ENCODE measurements at places on chromosomes 3 and 15.

GRCh38 chr3:191382661-191383060, 52.3 kb upstream of the UTS2B start:
- DNase-seq = no peak

DNA sequence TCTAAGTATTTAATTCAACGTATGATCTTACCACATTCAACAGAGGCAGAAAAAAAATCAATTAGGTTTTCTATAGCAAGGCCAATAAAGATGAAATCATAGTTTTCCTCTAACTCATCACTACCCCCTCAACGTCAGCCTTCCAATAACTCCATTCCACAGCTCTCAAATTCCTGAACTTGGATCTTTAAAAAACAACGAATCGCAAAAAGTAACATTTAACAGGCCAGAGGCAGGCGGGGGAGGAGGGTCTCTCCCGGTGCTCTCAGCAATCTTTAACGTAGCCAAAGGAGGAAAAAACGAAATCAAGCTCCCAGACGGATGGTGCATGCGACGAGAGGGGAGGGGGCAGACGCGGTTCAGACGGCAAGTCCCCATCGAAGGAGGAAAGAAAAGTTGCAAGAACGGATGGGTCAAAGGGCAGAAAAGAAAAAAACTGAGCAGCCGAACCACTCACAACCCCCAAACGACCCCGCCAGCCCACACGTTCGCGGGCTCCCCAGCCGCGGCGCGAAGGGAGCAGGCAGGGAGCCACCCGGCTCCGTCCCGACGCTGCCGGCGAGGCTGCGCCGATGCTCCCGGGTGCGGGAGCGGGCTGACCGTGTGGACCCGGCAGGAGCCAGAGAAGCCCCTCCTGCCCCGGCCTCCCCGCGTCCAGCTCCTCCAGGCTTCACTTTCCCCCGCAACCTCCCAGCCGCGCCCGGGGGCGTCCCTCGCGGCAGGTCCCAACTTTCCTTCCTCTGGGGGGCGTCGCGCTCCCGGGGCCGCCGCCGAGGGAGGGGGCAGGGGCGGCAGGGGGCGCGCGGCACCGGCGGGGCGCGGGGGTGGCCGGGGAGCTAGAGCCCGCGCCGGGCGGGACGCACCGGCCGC, 703 bp downstream of the PEAK1 start:
- DNase-seq = no peak

DNA sequence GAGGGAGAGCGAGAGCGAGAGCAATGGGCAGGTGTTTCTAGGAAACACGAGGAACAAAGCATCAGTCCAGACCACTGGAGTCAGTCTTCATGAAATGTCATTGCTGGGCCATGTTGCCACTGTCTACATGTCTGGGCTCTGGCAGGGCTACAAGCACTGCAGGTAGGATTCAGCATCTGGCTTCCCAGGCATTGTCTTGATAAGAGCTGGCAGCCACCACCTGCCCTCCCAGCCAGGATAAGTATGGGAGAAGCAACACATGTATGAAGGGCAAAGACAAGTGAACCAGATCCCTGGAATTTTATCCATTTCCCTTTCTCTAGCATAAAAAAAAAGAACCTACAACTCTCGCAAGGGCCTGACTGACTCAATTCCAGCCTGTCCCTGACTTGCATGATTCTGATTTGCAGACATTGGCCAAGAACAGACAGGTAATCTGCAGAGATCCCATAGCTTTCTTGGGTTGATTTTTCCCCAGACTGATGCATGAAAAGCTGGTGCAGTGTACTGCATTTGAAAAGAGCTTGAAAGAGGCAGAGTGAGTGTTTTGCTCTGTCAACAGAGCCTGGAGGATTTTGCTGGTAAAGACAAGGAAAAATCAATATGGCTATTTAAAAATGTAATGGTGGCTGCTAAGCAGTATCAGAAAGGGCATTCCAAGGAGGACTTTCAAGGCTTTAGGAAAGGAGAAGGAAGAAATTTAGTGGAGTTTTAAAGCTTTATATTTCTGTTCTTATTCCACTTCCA, 157.2 kb upstream of the MYRIP start:
- DNase-seq = no peak

DNA sequence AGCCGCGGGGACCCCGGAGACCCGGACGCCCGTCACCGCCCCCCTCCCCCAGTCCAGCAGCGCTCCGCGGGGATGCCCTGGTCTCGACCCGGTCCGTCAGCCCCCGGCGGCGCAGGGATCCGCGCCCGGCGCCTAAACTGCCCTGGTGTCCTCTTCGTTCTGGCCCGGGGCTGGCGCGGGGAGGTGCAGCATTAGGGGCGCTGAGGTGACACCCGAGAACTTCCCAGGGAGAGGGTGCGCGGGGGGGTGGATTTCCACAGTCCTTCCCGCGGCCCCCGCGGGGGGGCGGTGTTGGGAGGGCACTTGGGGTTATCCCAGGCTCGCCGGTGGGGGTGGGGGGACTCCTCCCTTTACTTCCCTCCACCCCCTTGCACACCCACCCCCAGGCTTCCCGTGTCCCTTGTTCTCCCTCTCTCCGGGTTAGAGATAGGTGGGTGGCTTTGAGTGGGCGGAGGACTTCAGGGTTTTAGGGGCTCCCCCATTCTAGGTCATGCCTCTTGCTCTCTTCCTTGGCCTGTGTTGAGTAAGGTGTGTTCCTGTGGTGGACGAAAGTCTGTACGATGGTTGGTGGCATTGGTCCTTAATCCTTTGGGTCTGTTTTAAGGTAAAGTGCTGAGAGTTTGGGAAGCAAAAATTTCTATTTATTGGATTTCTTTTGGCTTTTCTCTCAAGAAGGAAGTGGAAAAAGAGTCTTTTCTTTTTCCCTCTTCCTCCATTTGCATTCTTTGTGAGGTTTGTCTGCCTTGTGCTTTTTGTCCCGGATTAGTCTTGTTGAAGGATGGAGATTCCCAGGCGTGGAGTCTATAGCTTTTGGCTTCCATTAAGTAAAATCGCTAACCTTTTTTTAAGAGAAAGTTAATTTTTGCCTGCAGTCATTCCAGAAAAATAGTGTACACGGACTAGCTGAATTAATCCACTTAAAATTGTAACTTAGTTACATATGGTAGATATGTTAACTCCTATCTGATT, 811 bp downstream of the SKIL start:
- peak; percentile 43 for DNase-seq

DNA sequence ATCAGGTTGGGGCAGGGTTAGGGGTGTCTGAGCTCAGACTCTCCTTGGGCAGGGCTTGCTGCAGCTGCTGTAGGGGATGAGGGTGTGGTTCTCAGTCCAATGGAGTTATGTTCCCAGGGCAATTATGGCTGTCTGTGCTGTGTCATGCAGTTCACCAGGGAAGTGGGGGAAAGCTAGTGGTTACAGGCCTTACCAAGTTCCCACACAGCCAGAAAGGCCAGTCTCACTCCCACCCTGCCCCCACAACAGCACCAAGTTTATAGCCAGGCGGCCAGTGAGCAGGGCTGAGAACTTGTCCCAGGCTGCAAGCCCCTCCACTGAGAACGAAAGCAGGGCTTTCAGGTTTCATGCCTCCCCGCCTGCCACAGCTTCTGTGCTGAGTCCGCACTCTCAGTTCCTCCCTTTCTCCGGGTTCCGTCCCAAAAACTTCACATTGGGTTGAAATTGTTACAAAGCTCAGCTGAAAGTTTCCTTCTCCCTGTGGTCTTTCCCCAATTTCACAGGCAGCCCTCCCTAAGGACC, 19.6 kb upstream of the CPOX start:
- no peak for DNase-seq

- peak; percentile 47 for DNase-seq
Observed at GRCh38 chr3:32913790-32914446, 37.5 kb upstream of the CCR4 start.

Data from AG09319 (cell line).